EL (cell line): ENCODE measurements at places on chromosomes 7 and 10.

- no peak for DNase-seq
Measured at GRCh38 chr10:22666287-22667092, 47.9 kb downstream of the PIP4K2A start.

DNA sequence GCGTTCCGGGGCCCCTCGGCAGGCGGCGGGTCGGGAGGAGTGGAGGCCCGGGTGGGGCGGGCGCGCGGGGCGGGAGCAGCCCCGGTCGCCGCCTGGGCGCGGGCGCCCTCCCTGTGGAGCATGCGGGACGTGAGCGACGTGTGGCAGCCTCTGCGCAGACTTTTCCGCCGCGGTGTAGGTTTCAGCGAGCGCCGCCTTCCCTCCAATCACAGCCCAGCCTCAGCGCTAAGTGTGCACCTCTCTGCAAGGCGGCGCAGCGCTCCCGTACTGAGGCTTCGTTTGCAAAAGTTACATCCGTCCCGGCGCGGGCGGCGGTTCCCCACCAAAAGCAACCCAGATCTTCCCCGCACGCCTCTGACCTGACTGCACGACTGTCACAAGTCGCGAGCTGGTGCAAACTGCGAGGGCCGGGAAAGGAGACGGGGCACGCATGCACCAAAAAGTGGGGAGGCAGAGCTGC lies 1.2 kb upstream of the PFKFB3 start:
- DNase-seq: peak; percentile 91

DNA sequence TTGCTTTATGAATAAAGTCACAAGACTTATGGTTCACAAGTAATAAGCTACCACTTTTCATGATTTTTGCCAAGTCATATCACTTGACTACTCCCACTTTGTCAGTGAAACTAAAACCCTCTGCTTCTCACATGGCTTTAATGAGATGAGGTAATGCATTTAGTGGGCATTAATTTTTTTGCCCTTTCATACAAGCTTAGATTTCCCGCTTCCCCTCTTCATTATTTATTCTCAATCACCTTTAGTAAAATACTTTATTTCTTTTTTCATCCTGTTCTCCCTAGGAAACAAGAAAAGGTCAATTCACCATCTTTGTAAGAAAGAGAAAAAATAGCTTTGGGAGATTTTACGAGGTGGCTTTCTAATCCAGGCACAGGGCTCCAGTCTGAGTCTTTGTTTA lies 109.6 kb upstream of the STARD3NL start:
- no peak for DNase-seq

DNA sequence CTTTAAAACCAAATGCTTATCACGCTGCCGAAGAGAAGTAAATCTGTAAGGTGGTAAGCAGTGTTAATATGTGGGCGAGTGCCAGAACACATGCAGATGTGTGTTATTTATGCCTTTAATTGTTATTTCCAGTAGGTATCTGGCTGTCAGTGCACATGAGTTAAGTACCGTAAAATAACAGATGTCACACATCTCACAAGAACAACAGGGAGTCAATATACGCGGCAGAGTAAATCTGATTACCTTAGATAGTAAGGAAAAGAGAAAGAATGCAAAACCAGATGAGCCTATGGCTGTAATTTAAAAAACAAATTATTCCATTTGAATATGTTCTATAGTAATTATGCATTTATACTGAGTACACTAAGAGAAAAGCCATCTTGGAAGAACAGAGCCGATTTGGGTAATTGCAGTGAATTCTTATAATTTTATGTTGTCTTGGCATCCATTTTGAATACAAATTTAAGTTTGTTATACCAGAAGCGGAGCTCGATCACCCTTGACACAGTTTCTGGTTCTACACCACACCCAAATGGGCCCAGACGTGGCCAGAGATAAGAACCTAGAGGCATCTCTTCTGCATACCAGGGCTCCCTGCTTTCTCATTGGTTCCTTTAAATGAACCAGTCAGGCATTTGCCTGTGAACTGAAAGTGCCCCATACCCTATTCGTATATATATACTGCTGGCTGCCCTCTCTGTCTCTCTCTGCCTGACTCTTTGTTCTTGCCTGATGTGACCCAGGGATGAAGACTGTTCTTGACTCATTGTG lies 34.8 kb downstream of the DNAJB9 start:
- no peak for DNase-seq

DNA sequence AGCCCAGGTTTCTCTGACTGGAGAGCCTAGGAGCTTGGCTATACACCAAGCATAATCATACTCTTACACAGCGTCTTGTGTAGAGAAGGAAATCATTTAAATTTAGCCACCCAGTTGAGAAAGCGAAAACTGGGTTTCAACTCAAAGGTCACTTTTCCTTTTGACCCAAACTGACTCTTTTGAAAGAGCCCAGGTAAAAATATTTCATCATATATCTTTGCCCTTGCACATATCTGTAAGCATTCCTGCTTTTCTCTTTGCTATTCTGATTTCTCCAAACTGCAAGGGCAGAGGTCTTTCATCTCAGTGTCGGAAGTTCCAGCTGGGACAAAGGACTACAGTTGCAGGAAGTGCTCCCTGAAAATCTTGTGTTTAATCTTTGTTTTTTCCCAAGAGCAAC lies 22.0 kb upstream of the ABCB4 start:
- DNase-seq: no peak

DNA sequence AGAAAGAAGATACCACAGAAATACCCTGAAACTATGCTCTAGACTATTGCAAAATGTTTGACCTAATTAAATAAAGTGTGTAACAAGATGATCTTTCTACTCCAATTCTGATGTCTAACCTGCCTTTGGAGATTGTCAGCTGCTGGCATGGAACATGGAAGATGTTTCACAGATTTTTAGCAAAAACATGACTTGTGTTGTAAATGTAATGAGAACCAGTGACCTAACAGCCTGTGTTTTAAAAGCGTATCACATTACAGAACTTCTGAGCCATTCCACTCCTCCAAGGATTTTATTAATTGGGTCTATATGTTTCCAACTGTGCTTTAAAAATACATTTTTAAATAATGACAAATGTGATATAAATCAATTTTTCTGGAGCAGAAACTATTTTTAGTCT lies 526.3 kb upstream of the SEMA3D start:
- DNase-seq: no peak

DNA sequence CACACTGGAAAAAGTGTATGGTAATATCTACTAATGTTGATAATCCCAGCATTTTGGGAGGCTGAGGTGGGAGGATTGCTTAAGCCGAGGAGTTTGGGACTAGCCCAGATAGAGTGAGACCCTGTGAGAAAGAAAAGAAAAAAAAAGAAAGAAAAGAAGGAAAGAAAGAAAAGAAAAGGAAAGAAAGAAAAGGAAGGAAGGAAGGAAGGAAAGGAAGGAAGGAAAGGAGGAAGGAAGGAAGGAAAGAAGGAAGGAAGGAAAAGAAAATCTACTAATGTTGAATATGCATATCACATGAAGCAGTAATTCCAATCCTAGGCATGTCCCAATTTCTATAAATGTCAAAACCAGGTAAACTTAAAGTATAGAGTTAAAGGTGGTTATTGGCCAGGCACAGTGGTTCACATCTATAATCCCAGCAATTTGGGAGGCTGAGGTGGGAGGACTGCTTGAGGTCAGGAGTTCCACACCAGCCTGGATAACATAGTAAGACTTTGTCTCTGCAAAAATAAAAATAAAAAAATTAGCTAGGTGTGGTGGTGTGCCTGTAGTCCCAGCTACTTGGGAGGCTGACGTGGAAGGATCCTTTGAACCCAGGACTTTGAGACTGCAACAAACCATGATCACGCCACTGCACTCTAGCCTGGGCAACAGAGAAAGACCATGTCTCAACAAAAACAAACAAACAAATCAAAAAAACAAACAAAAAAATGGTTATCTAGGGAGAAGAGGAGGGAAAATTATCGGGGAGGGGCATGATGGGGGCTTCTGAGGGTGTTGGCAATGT lies 5.2 kb upstream of the KAZALD1 start:
- no peak for DNase-seq

DNA sequence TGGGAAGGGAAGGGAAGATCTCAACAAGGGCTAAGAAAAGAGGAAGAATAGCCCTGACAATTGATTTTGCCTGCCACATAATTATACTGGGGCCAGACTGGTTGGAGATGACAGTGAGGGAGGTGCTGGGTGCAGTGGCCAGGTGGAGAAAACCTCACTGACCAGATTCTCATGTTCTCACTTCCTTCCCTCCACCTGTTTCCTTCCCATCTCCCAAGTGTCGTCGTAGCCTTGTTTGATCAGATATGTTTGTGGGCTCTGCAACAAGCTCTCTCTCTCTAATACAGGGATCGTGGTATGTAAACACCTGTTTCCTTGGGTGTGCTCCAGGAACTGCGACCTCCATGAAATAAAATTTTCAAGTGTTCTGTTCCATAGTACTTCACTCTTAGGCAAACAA lies 60.2 kb downstream of the VCL start:
- DNase-seq: no peak

DNA sequence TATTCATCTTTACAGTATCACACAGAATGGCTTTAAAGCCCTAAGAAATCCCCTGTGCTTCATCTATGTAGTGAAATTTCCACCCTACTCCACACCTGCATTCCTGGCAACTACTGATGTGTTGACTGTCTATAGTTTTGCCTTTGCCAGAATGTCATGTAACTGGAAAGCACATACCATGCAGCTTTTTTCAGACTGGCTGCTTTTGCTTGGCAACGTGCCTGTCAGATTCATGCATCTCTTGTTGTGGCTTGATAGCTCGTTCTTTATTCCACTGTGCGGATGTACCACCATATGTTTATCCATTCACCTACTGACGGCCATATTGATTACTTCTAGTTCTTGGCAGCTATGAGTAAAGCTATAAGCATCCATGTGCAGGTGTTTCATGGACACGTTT lies 30.6 kb downstream of the RBM17 start:
- DNase-seq: no peak

- no peak for DNase-seq
Measured at GRCh38 chr7:142534726-142535122, 214.5 kb upstream of the PRSS1 start.

DNA sequence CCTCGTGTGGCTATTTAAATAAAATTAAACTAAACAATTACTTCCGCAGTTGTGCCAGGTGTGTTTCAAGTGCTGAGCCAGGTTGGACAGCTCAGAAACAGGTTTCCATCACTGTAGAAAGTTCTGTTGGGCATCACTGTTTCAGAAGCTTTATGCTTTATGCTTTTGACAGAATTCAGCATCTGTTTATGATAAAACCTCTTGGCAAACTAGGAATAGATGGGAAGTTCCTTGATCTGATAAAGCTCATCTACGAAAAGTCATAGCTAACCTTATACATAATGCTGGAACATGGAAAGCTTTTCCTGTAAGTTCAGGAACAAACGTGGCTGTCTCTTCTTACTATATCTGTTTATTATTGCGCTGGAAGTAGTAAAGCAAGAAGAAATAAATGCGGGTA lies 143.4 kb downstream of the DOCK1 start:
- DNase-seq: no peak
